ENCODE measurements at places on chromosomes 6 and 20.

DNA sequence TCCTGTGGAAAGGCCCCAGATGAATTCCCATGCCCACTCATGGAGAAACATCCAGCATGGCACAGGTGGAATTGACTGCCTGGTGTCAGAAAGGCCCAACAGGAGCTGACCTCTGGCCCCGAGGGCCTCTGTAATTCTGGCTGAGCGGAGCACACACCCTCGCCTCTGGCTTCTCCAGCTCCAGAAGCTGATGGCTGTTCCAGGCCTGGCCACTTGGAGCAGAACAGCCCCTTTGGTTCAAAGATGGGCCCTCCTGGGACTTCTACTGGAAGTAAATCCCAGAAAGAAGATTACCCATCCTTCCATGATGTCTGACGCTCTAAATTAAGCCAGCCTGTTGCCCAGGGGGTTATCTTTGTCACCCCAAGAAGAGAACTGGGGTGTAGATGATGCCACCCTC is 275.1 kb upstream of the CDH4 start:
- DNase-seq = no peak

DNA sequence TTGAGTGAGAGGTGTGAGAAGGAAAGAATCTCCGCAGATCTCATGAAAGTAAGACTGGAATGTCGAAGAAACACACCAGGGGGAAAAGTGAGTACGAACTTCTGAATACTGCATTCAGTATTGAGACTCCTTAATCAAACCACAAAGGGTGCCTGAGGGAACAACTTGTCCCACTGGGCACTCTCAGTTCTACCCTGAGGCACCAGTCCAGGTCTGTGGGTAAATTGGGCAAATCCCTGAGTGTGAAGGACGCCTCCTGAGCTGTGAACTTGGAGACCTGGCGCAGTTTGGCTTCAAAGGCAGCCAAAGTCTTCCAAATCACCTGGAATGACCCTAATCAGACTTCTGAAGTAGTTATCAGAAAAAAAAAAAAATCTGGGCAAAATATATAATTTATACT is 329.7 kb downstream of the BTBD9 start:
- DNase-seq = no peak

- DNase-seq = no peak
Measured at GRCh38 chr20:51095633-51096521, 73.0 kb upstream of the KCNG1 start.

GRCh38 chr6:87378947-87379346 is 28.8 kb upstream of the CFAP206 start:
- DNase-seq = no peak

- no peak for DNase-seq
Measured at GRCh38 chr6:26064619-26065257, 22.5 kb upstream of the HFE start.

All from activated B cell treated with CpG ODN at 0.5 μM for 24 hours (primary cell).